ENCODE measurements at places on chromosomes 11 and 22.

DNA sequence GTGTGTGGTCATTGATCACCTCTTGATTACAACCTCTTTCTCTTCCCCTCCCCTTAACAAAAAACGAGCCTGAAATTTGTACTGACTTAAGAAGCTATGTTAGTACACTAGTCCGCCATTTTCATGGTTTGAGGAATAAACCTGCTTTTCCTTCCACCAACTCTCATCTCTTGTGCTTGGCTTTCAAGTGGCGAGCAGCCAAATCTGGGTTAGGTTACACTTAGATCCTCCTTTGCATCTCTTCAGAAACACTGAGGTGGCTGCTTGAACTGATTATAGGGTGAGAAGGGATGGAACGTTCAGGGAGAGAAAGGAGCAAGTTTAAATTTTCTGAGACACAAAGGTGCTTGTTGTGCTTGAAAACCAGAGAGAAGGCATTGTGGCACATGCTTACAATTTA, 2171.4 kb downstream of the LRRC4C start:
- no peak for DNase-seq

GRCh38 chr11:18012122-18012905, 533 bp downstream of the SERGEF start:
- DNase-seq = peak; percentile 19

GRCh38 chr22:29914165-29914564, 31.2 kb downstream of the MTMR3 start:
- DNase-seq = peak; percentile 91

DNA sequence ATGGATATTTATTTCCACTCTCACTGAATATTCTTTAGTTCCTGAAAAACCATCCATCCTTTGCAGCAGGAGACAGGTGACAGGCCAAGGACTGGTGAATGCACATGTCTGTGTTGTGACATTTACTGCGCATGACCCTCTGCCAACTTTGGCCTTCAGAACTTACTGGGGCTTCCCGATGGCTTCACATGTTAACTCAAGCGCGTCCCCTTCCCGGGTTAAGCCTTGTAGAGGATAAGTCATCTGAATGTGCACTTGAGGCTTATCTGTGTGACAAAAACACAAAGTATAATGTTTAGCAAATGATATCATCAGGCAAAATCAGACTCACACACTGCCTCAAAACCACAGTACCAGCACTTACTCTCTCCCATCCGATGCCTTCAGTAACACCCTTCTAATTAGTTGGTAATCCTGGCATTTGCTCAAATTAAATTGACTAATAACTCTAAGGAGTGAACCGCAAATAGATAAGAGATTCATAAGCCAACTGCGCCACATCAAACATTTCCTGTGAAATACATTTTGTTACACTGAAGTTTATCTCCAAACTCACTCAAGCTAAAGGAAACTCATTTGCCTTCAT, 286.4 kb downstream of the CADM1 start:
- no peak for DNase-seq

DNA sequence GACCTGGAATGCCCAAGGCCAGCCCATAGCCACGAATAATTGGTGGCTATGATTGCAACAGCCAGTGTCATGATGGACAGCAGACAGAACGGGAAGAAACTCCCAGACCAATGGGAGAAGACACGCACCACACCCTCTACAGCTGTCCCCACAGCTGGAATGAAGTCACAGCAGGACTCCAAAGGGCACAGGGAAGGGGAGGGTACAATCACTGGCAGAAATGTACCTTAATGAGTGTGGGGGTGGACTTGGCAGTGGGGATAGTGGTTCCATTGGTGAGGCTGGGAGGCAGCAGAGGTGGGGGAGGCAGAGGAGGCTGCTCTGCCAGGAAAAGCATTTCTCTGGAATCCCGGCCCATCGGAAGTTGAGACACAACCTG, 52.9 kb downstream of the SGSM3 start:
- DNase-seq = no peak

DNA sequence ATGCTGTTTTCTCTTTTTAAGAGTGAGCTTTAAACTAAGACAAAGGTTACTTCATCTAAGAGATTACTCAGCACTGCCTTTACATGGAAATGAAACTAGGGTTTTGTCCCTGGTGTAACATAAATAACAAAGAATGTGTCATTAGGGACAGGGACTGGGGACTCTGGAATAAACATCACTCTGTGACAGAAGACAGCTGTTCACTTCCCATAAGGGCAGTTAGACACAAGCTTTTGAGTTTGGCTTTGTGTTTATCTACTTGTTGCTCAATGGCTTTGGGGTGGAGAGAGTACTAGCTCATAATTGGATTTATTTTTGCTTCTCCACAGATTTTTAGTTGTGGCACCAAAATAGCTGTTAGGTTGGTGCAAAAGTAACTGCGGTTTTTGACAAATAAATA, 154.5 kb downstream of the OR4C45 start:
- no peak for DNase-seq

GRCh38 chr22:44249376-44250147, 63.2 kb downstream of the SHISAL1 start:
- DNase-seq = no peak

All from fibroblast of skin of back (primary cell).